GDM1 (cell line): ENCODE measurements at places on chromosomes 16 and 17.
A peak's percentile ranks its signal among the peaks of the same experiment; 100 is the strongest.

GRCh38 chr16:59161679-59162078, 427.6 kb upstream of the GOT2 start:
- DNase-seq = no peak

DNA sequence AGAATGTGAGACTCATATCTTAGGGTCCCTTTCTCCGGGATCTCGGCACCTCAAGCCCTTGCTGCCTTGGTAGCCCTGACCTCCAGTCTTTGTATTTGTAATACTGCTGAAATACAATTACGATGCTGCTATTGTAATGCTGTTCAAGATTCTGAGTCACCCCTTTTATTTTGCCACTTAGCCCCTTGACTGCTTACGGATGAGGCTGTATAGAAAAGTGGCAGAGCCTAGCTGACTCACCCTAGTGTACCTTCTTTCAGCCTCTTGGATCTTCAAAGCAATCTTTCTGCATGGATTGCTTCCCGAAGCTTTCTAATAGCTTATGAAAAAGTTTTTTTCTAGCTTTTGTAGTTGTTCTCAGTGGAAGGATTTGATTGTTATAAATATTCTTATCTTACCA, 187.9 kb downstream of the KCNJ2 start:
- DNase-seq = no peak

DNA sequence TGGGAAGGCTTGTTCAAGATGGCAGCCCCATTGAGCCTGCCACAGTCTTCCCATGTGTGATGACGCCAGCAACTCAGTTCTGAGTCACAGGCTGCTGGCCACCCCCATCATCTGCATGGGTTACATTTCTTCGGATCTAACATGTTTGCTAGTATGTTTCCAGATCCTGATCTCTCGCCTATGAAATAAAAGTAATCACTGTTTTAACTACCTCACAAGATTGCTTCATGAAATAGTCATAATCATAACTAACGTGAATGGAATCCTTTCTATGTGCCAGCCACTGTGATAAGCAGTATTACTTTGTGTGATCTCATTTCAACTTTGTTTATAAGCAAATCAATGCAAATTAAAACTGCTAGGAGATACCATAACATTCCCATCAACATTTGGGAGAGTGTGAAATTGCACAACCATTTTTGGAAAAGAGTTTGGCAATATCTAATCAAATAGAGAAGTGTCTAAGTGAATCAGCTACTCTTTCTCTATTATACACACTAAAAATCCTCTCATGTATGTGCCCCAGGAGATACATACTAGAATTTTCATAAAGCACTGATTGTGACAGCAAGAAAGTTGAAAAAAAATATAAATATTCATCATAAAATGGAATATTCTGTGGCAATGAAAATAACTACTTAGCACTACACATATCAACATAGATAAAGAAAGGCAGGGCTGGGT, 300.2 kb upstream of the IRX5 start:
- DNase-seq = no peak

DNA sequence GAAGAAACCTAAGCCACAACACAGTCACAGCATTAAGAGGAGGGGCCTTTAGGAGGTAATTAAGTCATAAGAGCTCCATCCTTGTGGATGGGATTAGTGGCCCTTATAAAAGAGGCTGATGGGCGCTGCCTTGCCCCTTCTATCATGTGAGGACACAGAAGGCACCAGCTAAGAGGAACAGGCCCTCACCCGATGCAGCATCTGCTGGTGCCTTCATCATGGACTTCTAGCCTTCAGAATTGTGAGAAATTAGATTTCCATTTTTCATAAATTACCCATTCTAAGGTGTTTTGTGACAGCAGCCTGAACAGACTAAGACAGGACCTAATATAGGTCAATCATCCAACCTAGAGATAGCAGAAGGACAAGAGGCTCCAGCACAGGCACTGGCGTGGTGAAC, 120.8 kb downstream of the CDYL2 start:
- no peak for DNase-seq

DNA sequence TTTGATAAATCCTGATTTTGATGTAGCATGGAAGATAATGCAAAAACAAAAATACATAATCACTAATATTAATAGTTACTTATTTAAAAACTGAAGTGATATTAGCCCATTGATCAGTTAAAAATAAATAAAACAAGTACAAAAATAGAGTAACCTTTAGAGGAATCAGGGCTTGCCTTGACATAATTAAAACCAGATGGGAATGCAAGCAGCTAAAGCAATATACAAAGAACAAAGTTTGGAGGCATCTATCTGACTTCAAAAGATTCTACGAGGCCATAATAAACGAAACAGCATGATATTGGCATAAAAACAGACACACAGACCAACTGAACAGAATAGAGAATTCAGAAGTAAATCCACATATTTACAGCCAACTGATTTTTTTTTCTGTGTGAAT, 15.0 kb upstream of the HEATR3 start:
- no peak for DNase-seq

DNA sequence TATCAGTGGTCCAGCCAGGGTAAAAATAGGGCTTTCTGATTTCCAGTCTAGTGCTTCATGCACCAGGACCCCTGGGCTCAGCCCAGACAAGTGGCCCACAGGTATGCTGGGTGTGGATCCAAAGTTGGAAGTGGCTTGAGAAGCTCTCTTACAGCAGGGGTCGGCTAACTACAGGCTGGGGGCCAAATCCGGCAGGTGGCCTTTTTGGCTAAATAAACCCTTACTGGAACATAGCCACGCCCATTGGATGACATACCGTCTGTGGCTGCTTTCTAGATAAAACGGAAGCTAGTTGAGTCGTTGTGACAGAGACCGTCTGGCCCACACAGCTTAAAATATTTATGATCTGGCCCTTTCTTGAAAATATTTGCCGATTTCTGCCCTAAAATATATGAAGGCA, 119.0 kb upstream of the CDC42EP4 start:
- no peak for DNase-seq

- no peak for DNase-seq
These were observed 6.0 kb downstream of the ABI3 start for GRCh38 chr17:49216482-49216881.

DNA sequence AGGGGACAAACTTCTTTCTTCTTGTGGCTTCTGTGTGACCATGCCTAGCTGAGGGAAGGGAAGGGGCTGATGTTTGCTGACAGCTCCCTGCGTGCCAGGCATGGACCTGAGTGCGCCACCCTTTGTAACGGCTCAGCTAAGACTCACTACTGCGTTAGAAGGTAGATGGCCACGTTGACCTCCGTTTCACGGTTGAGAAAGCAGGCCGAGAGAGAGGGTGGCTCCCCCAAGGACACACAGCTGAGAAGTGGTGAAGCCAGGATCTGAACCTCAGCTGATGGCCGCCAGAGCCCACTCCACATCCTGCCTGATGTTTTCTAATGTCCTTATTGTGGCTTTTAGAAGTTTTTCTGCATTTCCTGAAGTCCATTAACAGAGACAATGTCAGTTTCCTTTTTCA, 45.1 kb downstream of the RGS9 start:
- no peak for DNase-seq

- peak; percentile 25 for DNase-seq
These were observed 16.1 kb downstream of the WIPI1 start for GRCh38 chr17:68441070-68441770.

DNA sequence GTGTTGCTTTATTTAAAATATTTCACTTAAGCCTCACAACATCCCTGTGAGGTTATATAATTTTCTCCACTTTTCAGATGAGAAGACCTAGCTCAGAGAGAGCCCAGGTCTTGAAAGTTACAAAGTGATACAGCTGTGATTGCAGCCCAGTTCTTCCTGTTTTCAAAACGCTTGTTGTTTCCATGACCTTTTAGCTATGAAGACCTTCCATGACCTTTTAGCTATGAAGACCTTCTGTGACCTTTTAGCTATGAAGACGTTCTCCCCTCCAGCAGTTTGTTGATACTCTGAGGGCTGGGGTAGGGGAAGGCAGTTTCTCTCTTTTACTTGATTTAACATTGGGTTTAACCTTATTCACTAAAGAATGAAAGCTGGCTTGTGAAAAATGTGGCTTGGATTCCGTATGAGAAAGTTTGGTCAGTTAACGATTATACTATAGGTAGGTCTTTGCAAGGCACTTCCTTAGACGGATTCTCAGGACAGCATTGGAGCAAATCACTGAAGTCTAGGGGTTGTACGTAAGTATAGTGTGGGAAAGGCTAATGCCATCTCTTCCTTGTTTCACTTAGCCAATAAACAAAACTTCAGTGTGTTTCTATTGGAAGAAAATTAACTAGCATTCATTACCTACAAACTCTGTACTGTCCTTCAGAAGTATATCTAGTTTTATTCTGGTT, 20.7 kb downstream of the PHKB start:
- no peak for DNase-seq
